ENCODE measurements at places on chromosomes 7 and 10.

GRCh38 chr7:84811362-84811761 lies 375.5 kb downstream of the SEMA3D start:
- no peak for DNase-seq

DNA sequence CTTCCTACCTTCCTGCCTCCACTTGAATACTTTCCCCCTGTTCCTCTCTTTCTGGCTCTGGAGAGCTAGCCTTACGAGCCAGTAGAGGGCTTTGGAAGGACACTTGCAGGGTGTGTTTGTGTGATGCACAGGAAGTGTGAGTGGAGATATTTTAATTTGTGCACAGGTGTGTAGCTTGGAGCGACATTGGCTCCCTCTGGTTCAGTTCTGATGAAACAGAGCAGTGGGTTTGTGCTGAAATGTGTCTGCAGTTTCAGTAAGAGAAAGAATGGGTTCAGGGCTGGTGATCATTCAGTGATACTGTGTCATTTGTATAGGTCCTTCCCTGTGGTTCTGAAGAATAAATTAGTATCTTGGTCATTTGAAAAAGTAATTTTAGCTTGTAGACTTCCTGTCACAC lies 86.9 kb downstream of the SND1 start:
- DNase-seq, result no peak

DNA sequence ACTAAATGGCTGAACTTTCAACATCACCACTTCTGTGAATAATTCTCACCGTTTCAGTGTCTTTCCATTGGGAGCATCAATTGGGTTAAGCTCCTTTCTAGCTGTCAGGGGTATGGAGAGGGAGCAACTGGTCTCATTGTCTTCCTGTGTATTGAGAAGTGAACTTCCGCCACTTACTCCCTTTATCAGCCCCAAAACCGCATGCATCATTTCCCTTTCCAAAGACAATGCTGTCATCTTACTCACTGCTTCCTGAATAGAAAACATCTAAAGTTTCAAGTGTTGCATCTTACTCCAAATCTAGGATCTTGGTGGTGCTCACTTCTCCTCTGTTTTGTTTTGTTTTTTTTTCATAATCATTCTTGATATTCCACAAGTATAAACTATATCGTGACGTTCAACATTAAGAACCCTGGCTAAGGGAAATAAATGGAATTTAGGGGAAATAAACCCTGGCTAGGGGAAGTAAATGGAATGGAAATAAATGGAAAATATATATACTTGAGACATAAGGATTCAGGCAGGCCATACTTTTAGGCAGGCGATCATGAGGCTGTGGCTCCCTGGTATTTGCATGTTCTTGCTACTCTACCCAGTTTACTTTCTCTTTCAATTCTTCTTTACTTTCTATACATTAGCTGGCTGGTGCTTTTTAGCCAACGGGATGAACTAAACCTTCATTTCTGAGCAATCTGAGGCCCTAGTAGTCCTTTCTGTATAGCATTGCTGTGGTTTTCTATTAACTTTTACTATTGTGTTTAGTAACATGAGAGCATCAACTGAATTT lies 371.9 kb downstream of the BMPER start:
- DNase-seq, result peak; percentile 88

DNA sequence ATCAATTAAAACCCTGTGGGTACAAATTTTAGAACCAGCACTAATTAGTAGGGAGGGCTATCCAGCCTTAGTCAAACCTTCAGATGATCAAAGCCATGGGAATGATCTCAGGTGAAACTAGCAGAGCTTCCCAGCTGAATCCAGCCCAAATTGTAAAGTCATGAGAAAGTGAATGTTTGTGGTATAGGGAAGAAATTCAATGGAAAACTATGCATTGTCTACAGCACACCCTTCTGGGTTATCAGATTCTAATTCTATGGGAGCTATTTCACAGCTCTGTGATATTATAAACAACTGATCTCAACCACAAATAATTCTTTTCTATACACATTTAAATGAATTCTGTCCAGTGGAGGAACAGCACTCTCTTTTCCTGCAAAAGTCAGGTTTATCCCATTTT lies 24.6 kb upstream of the BMPER start:
- no peak for DNase-seq

DNA sequence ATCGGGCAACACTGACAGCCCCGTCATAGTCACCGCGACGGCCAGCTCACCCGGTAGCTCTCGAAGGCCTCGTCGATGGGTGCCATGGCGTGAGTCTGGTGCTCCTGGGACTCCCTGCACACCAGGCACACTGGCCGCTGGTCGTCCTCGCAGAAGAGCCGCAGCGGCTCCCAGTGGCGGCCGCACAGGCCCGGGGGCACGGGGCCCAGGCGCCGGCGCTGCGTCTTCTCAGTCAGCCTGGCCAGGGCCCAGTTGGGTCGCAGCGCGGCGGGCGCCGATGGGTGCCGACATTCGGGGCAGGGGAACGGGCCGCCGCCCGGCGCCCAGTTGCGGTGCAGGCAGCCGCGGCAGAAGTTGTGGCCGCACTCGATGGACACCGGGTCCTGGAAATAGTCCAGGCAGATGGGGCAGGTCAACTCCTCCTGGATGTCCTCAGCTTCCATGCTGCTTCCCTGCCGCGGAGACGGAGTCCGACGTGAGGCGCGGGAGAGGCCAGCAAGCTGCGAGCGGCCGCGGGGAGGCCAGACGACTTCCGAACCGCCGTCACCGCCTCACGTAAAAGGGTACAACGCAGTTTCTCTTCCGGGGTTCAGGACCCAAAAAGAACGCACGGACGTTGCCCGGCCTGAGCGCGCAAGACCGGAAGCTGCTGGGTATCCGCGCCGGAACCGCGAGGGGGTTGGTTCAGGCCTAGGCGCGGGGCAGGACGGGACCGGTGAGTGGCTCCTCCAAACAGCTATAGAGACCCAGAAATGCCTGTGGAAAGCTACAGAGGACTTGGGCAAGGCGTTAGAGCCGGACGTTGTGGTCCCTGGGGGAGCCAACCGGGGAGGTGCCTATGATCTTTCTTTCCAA lies at the start of gene TRIM4:
TSS of gene TRIM4 (minus strand) at position 572 of the 855 bp plus-strand sequence. CDS start at position 443, 129 bp downstream.
- DNase-seq, result peak; percentile 70

DNA sequence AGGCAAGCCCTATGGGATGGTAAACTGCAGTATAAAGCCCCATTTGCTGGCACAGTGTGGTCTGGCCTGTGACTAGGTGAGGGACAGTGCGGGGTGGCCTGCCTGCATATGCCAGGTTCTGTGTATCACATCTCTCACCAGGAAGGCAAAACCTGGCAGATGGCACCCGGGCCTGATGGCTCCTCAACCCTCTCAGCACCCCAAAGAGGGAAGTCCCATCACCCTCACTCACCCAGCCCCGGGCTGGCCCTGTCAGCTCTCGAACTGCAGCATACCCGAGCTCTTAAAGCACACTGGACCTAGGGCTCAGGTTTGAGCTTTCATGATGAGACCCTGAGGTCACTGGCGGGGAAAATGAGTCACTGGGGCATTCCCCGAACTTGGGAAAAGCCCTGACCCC lies 130.5 kb downstream of the LHPP start:
- DNase-seq, result no peak
